ENCODE measurements at places on chromosomes 11 and 22.
A peak's percentile ranks its signal among the peaks of the same experiment; 100 is the strongest.

DNA sequence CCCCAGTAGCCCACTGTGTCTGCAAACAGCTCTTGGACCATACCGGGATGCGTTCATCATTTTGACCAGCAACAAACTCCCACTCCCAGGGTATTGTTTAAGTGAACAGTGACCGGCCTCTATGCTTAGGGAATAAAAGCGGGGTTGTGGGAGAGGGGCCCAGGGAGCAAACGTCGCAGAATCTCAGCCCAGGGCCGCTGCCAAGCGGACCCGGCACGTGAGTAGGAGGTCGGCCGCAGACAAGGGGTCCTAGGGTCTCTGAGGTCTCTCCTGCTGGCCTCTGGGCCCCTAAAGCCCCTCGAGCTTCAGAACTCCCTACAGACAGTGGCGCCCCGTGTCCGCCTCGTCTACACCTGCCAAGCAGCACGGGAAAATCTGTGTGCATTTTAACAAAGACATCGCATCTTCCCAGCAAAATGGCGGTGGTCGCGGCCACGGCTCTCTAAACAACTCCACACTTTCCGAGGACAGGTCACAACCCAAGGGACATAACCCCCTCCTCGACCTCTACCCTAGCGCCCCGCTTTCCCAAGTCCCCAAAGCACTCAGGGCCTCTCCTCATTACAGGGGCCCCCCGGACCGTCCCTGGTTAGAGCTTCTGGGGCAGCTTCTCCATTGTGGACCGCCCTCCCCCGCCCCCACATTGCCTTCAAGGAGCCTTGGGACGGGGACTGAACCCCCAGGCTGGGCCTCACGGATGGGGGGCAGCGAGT, 3.9 kb upstream of the GCAT start:
- DNase-seq = no peak

- peak; percentile 39 for DNase-seq
These were observed 1.5 kb upstream of the CCDC90B start for GRCh38 chr11:83287631-83288030.

- no peak for DNase-seq
These were observed 124.6 kb downstream of the NXPE2 start for GRCh38 chr11:114802878-114803277.

DNA sequence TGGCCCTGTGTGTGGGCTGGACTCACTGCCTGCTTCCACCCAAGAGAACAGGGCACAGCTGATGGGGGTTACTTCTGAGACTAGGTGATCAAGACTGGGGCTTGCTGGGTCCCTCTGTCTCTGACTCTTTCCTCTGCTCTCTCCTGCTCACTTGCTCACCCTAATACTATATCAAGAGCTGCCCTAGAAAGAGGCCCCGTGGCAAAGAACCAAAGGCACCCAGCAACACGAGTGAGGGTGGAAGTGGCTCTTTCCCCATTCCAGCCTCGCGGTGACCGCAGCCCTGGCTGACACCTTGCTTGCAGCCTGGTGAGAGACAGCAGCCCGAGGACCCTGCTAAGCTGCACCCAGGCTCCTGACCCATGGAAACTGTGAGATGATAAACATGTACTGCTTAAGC, 20.7 kb upstream of the NFAM1 start:
- DNase-seq = no peak

- DNase-seq = peak; percentile 83
These were observed 48.1 kb upstream of the TOP3B start for GRCh38 chr22:22030493-22031182.

DNA sequence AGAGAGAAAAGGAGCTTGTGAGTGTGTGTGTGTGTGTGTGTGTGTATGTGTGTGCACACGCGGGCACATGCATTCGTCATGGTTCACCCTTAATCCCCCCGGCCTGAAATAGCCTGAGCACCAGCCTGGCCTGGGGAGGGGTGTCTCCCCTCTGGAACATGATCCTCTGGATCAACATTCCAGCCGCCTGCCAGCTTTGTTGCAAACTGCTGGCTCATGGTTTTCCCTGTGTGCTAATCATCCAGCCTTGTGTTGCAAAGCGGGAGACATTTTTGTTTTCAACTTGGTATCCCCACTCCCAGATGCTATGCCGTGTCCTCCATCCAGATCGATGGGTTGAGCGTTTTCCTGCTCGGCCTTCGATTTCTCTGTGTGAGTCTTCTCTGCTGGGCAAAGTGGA, 94.3 kb downstream of the FEZ1 start:
- DNase-seq = no peak

DNA sequence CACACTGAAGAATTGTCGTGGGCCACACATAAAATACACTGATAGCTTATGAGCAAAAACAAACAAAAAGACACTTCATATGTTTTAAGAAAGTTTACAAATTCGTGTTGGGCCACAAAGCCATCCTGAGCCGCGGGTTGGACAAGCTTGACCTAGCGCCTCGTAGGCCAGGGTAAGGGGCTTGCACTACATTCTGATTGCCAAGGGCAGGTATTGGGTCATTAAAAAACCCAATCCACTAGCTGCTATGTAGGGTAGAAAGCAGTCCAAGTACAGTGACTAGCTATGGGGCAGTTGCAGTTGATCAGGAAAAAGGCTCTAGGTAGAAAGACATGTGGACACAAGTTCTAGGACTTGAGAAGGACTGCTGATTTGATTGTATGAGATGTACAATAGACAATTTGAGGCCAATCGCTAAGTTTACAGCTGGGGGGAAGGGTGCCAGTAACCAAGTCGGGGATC, 14.0 kb downstream of the KDELR3 start:
- no peak for DNase-seq

- no peak for DNase-seq
These were observed 76.1 kb downstream of the BBOX1 start for GRCh38 chr11:27116684-27117083.

DNA sequence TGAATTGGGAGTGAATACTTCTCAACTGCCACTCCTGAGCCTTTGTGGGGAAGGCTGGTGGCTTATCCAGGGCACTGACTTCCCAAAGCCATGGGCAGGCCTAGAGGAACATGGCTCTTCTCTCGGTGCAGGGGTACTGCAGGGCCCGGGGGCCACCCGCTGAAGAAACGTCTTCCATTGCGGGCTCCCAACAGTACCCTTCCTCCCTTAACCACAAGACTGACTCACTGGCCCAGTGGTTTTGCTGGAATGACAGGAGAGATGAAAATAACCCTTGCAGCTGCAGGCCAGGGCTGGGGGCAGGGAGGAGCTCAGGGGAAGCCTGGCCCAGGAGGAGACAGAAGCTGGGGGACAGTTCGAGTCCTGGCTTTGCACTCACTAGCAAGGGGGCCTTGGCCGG, 13.5 kb downstream of the TXN2 start:
- DNase-seq = no peak

DNA sequence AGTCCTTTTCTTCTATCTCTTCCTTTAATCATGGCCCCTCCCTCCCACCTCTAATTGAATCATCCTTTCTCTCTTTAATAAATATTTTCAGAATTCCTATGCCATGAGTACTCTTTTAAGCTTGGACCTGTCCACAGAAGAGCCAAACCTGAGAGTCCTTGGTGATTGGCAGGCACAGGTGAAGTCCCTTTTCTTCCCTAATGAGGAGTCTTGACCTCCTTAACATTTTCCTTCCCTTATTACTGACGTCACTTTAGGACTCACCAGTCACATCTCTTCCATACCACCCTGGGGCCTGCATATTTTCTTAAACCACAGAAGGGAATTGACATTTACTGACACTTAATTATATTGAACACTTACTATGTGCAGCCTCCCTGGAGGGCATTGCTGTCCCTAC, 41.0 kb upstream of the RASSF10 start:
- DNase-seq = no peak

DNA sequence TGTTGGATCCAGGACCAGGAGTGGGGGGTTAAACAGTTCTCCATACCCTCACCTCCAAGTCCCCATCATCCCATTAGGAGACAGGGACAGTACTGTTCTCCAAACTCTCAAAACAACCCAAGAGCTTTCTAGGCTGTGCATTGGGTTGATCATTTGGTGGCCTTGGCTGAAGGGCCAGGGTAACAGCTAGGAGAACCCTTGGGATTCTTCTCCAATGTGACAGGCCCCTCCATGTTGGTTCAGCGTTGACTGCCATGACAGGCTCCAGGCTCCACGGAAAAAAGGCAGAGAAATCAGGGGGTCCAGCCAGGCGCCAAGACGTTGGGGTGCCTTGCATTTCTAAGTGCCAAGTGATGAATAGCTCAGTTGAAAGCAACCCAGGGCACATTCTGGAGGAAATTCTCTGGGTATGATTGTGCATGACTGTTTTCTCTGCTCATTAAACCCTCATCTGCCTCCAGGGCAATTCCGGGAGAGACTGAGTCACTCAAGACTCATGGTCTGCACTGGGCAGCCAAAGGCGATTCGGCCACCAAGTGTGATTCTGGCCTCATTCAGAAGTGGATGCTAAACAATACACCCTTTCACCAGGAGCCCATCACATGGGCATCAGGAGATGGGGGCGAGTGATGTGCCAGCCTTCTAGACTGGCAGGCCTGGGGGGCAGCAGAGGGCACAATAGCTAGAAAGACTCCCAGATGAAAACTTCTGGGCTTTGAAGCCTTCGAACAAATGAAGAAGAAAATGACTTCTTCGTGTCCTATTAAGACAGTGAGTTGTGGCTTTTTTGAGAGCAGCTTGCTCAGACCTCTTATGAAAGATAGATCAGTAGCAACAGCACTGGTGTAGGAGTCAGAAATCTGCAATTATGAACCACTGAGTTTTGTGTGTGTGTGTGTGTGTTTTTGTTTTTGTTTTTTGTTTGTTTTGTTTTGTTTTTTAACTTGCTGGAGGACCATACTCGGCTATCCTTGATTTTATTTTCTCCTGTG, 27.7 kb downstream of the CD44 start:
- no peak for DNase-seq

DNA sequence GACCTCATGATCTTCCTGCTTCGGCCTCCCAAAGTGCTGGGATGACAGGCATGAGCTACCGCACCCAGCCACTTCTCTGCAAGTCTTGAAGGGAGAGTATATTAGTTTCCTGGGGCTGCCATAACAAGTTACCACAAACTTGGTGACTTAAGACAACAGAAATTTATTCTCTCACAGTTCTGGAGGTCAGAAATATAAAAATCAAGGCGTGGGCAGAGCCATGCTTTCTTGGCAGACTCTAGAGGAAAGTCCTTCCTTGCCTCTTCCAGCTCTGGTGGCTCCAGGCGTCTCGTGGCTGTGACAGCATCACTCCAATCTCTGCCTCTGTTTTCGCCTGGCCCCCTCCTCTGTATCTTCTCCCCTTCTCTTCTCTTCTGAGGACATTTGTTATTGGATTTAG, 110.2 kb upstream of the NAV2 start:
- DNase-seq = no peak

GRCh38 chr11:69351460-69351859, 57.5 kb downstream of the MYEOV start:
- DNase-seq = no peak

DNA sequence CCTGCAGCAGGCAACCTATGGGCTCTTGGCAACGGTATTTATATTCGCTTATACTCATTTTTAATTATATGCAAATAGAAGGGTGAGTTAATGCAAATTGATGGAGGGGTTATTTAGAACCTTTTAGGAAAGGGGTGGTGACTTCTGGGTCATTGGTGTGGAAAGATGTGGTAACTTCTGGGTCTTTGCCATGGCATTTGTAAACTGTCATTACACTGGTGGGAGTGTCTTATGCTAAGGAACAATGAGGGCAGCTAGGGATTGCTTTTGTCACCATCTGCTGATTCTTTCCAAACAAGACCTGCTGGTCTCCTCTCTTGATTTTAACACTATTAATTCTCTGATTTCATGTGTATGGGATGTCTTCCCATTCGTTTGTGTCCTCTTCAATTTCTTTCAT, 11.7 kb upstream of the KAT5 start:
- DNase-seq = no peak

DNA sequence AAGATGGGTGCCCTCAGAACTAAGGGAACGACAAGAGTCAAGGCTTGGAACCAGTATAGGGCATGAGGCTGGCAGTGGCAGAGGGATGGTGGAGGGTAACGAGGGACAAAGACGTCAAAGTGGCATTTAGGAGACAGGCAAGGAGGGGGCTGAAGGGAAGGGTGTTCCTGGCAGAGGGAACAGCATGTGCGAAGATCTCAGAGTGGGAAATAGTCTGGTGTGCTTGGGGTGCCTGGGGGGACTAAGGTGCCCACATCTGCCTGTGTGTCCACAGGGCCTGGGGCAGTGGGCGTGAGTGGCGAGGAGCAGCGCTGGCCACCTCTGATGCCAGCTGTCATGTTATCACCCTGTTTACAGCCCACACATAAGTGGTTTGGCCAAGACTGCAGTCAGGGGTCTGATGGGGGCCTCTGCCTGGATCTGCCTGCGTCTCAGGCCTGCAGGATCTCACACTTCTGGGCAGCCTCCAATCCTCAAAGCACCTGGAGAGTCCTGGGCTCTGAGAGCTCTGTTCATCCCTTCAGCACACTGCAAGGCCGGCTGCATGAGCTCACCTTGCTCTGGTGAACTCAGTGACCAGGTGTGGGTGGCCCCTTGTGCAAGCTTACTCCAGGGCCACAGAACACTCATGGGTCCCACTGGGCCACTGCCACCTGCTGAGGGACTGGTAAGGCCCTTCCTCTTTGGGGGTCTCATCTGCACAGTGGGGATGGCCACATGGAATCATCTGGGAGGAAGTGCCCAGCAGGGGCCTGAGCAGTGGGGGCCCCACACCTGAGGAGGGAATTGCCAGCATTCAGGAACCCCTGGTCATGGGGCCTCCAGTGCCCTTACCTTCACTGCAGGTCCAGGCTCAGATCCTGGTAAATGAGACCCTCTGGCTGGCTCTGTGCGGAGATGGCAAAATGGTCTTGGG, 89.7 kb upstream of the SHISAL1 start:
- DNase-seq = no peak

DNA sequence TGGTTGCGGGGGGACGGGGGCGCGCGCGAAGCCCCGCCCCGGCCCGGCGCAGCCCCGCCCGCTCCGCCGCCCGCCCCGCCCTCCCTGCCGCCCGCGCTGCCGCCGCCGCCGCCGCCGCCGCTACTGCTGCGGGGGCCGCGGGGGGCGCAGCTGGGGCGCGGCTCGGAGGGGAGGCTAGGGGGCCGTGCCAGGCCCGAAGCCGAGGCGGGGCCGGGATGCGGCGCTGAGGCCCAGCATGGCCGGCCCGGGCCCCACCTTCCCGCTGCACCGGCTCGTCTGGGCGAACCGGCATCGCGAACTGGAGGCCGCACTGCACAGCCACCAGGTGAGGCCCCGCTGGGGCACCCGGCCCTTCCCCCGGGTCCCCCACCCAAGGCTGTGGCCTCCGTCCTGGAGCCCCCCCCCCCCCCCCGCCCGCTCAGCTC, at the start of gene ANKRD13D:
TSS of gene ANKRD13D (plus strand) at position 78 of the 425 bp plus-strand sequence. CDS start at position 236, 158 bp downstream.
- no peak for DNase-seq
